Uterine smooth muscle cell (primary cell): ENCODE measurements at places on chromosomes 11 and 22. TPM values are rescaled to one million over a fixed set of nuclear protein-coding genes. Genes with fewer than 3 reads are reported as not detected.

Gene ASCL2
- total RNA-seq, result not detected in 2 replicates

Gene IGLL1
- not detected in 2 replicates for total RNA-seq

Gene CTSF
- total RNA-seq, result 5.9 and 20.6 TPM in 2 replicates

Gene E2F8
- total RNA-seq, result 0.25 and 2.0 TPM in 2 replicates

Gene PIWIL4
- total RNA-seq, result 1.4 and 1.7 TPM in 2 replicates

Gene ADORA2A
- 1.00 and 1.1 TPM in 2 replicates for total RNA-seq

Gene BATF2
- 0.50 and 0.77 TPM in 2 replicates for total RNA-seq

Gene SYT8
- total RNA-seq, result not detected in 2 replicates

Gene HSPB2
- 0.25 TPM in 1 of 2 replicates, not detected in the other for total RNA-seq

Gene SESN3
- total RNA-seq, result 7.0 and 10.6 TPM in 2 replicates

Gene OR5D13
- total RNA-seq, result not detected in 2 replicates

Gene NPAT
- total RNA-seq, result 12.0 and 12.9 TPM in 2 replicates

Gene PDHX
- total RNA-seq, result 38.9 and 48.8 TPM in 2 replicates

Gene GGT1
- 1.8 and 3.0 TPM in 2 replicates for total RNA-seq

Gene AMOTL1
- 26.6 and 31.5 TPM in 2 replicates for total RNA-seq

Gene FOLH1
- total RNA-seq, result not detected in 2 replicates

Gene NOX4
- 4.0 and 6.7 TPM in 2 replicates for total RNA-seq

Gene MMP13
- total RNA-seq, result 0.11 TPM in 1 of 2 replicates, not detected in the other

Gene MS4A8
- total RNA-seq, result not detected in 2 replicates

Gene LSP1
- 0.33 and 0.62 TPM in 2 replicates for total RNA-seq

Gene RBMXL2
- total RNA-seq, result 0.11 and 0.25 TPM in 2 replicates

Gene CNGA4
- under 0.01 TPM in 1 of 2 replicates, not detected in the other for total RNA-seq

Gene PAAF1
- total RNA-seq, result 11.9 and 18.4 TPM in 2 replicates

Gene FERMT3
- 3.2 and 4.8 TPM in 2 replicates for total RNA-seq

Gene OR4C6
- not detected in 2 replicates for total RNA-seq

Gene OR52H1
- 0.66 and 1.1 TPM in 2 replicates for total RNA-seq

Gene GGTLC2
- total RNA-seq, result not detected in 2 replicates

Gene PHF21B
- under 0.01 TPM in 1 of 2 replicates, not detected in the other for total RNA-seq
